Stimulated activated CD4-positive, alpha-beta T cell treated with anti-CD3 and anti-CD28 coated beads, Interleukin-12 subunit alpha, Interleukin-12 subunit beta, amount 100 ng/mL, for 24 hours (primary cell): ENCODE measurements at places on chromosomes 12 and 14.

DNA sequence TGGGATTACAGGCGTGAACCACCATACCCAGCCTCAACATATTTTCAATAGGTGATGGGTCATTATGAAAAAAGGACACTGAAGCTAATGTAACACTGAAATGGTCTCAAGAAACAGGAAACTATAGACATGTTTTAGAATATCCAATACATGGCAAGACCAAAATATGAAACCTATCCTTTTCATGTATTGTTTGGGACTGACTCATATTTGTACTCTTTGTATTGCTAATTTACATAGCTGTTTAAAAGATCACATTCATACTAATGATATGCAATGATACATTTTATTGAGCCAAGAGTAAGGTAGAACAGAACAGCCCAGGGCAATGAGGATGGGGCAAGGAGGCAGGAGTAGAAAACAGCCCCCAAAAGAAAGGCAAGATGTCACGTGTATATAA lies 32.6 kb downstream of the RESF1 start:
- DNase-seq = no peak

DNA sequence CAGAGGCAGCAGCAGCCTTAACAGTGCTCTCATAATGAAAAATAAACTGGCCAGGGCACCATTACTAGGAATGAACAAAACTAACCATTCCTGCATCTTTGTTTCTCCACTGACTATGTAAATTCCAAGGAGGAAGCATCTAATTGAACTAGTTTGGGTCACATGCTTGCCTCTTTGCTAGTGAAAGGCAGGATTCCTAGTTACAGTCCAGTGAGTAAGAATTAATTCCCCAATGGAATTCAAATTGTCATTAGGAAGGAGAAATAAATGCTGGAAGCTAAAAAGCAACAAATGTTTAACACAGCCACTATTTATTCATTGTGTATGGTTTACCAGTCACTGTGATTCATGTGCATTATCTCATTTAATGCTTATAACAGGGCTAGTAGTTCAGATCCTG lies 316.0 kb downstream of the CCDC91 start:
- DNase-seq = no peak

GRCh38 chr12:93852173-93852591 lies 175.0 kb downstream of the CRADD start:
- DNase-seq = no peak

GRCh38 chr14:68477461-68478085 lies 315.3 kb downstream of the ZFP36L1 start:
- no peak for DNase-seq

- DNase-seq = no peak
Measured at GRCh38 chr12:104433061-104433460, 23.7 kb upstream of the CHST11 start.

DNA sequence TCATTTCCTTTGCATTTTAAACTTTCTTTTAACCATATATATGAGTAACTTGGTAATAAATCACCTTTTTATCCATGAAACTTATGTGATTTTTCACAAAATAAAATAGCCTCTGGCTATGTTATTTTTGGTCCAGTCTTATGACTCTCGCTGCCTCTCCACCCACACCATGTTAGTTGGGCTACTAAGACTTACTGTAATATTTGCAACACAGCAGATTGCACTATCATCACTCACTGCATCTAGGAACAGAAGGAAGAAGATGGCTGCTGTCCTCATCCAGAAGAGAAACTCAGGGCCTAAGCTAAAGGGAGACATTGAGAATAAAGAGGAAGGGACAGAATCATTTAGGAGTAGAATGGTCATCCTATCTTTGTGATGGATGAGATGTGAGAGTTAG lies 12.6 kb upstream of the B4GALNT3 start:
- no peak for DNase-seq

DNA sequence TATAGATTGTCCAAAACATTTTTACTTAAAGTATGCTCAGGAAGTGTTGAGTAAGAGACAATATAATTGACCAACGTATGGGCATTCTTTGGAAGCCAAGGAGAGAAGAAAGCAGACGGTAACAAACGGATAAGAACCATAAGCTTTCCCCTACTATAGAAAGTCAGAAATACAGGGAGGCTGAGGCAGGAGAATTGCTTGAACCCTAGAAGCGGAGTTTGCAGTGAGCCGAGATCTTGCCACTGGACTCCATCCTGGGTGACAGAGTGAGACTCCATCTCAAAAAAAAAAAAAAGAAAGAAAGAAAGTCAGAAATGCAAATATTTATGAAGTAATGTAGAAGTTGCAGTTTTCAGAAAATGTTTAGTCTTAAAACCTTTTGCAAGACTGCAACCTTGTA lies 51.2 kb upstream of the PCED1B start:
- DNase-seq = no peak

GRCh38 chr12:102436867-102437266 lies 43.5 kb downstream of the IGF1 start:
- no peak for DNase-seq

- no peak for DNase-seq
Measured at GRCh38 chr12:9883175-9883574, 1.9 kb downstream of the KLRF2 start.

- DNase-seq = no peak
Measured at GRCh38 chr12:42119085-42119633, 25.5 kb downstream of the GXYLT1 start.

GRCh38 chr12:70845268-70845667 lies 75.3 kb downstream of the PTPRR start:
- DNase-seq = no peak

- no peak for DNase-seq
Measured at GRCh38 chr14:64225151-64225757, 68.9 kb downstream of the ESR2 start.

GRCh38 chr12:105945880-105946279 lies 192.9 kb downstream of the NUAK1 start:
- DNase-seq = no peak

- no peak for DNase-seq
Measured at GRCh38 chr12:21516281-21516680, 9.8 kb upstream of the SPX start.

DNA sequence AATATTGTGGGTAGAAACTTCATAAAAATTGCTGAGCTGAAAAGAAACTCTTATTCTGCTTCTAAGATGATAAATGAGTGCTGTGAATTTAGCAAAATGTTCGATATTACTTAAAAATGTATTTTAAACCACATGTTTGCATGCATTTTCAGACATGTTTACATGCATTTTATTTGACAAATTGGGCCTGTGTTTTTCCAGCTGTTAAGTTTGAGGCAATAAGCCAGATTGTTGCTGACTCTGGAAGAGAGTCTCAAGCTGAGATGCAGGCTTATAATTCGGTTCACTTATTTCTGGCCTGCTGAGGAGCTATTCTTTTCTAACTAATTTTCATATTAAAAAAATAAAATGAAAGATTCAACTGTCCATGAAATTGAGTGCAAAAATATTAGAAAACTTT lies 110.1 kb downstream of the SYNE2 start:
- DNase-seq = no peak

DNA sequence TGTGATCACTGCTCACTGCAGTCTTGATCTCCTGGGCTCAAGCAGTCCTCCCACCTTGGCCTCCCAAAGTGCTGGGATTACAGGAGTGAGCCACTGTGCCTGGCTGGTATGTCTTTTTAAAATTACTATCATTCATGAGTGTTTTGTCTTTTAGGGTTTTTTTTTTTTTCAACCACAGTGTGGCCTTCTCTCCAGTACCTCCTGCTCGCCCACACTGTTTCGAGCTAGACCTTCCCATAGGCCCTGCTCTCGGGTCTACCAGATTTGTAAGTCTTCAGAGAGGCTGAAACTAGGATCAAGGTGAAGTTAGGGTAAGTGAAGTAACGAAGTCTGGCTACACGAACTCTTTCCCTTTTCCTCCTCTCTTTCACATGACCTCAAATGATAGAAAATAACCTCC lies 1.5 kb downstream of the BIN2 start:
- DNase-seq = peak; percentile 49

DNA sequence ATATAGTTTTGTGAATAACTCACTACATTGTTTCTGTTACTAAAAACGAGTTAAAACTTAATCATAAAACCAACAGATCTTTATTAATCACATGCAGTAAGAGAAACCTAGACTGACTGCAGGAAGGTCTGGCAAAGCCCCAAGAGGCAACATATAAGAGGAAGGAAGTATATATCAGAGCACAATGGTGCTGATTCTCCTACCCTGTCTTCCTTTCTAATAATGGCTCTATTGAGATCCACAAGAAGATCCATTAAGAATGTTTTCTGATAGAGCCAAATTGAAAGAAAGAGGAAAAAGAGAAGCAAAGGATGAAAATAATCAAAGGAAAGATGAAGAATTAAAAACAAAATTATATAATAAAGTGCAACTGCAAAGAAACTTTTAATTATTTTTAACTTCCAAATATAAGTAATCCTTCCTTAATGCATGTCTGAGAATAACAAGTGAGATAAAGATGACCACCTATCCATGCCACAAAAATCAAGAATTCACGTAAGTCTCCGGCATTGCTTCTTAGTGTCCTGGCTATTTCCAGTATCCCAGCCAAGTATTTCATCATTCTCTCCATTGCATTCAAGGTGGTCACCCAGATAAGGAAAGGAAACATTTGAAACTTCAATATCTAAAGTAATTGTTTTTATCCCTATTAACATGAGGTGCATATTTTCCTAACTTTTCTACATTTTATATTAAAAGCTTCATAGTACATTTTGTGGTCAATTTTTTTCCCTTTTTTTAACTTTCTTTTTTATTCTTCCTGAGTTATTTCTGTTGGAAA lies 62.2 kb downstream of the SOX5 start:
- no peak for DNase-seq

GRCh38 chr12:67356380-67356774 lies 87.2 kb downstream of the CAND1 start:
- DNase-seq = no peak

DNA sequence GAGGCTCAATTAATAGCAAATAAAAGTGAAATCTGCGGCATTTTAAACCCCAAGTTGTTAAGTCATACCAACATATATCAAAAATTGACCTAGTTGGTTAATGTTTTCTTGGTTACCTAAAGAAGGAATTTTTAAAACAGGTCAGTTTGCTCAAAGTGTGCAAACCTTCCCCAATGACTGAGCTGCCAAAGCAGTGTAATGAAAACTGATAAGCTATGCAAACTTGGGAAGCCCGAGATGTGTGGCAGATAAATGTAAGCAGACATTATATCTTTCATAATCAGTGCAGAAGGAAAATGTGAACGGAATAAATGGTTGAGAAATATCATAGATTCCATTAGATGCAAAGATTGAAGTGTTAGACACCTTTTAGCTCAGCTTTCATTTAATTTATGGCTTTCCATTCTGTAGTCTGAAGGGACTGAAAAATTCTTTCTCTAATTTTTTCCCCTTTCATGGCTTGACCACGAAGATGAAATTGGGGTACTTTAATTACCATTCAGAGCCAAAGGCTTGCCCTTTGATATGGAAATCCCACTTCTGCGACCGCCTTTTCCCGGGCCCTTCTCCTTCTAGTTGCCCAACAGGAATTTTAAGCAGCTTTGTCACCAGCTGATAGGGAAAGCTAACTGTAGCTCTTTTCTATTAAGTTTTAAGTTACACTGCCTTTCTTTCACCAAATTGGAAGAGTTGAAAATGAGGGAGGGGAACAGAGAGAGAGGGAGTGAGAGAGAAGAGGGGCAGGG lies 306.6 kb upstream of the SOX5 start:
- DNase-seq = no peak

DNA sequence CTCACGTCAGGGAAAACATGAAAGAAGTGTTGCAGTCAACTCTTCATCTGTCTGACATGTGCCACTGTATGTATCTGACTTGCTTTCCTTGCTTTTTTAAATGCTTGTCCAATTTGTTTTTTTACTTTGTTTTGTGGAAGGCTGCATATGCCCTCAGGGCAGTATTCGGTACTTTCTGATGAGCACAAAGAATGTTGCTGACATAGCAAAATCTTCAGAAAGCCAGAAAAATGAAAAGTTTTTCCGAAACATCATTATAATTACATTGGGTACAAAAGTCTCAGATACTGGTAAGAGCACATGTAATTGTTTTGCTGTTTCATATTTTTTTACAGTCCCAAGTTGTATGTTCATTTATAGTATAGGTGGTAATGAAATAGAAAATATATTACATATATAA lies 144.3 kb downstream of the NTS start:
- no peak for DNase-seq

- DNase-seq = no peak
Measured at GRCh38 chr12:116121453-116121871, 156.0 kb downstream of the MED13L start.
